Coronary artery (tissue), 2 donors: ENCODE measurements at places on chromosomes 3 and 15.

GRCh38 chr3:55716044-55716443, 228.9 kb upstream of the WNT5A start:
- DNase-seq, result no peak

DNA sequence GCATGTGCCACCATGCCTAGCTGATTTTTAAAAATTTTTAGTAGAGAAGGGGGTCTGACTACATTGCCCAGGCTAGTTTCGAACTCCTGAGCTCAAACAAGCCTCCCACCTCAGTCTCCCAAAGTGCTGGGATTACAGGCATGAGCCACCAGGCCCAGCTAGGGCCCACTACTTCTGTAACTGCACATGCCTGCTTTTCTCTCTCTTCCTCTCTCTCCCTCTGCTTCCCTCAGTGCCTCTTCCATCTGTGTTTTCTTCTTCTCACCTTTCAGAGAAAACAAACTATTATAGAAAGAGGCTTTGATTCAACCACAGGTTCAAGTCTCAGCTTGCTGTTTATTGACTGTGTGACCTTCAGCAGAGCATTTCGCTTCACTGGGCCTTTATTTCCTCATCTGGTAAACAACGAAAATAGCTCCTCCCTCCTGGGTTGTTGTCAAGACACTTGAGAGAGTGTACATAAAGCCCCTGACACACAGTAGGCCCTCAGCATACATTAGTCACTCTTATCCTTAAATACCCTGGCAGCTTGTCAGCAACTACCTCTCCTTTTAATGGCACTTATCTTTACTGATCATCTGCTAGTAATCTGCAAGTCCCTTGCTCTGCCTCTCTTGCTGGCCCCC, 10.2 kb downstream of the TADA3 start:
- no peak for DNase-seq

DNA sequence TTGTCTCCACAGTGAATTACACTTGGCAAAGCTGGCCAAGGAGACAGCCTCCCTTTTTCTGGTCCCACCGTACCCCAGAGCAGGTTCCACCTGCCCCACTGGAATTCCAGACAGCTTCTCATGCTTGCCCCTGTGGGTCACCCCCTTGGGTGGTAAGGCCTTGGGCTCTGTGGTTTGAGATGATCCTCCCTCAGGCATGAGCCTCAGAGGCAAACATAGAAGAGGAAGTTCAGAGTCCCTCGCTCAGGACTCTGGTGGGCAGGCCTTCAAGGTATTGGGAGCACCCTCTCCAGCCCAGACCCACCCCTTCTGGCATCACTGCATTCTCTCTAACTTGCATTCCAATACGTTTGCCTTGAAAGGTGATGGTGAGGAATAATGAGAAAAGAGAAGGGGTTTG, 17.6 kb upstream of the UBA7 start:
- DNase-seq, result no peak

DNA sequence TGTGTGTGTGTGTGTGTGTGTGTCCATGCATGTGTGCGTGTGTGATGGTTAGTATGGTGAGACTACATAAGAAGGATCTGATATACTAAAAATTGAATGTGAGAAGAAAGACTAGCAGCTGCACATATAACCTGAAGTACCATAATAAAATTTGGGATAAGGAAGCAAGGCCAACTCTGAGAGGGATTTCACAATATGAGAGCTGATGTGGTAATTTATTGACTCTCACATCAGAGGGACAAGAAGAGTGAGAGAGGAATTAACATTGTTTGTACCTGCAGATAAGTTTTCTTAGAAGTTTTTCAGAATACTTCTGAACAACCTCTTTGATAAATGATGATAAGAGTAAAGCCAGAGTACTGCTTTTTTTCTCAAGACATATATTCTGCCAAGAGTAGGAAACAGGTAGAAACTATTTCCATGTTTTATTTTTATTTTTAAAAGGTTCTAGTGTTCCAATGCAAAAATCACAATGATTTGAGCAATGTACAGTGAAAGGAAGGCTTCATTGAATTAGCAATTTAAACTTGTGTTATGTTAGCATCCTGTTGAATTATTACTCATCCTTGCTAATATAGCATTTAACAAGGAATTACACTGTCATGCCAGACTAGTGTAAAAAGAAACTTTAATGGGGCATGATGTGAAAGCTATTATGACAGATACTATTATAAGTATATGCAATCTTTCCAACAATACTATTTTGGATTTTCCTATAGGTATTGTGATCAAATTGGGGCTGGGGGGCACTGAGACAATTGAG, 415.5 kb upstream of the ARPP21 start:
- DNase-seq, result no peak

DNA sequence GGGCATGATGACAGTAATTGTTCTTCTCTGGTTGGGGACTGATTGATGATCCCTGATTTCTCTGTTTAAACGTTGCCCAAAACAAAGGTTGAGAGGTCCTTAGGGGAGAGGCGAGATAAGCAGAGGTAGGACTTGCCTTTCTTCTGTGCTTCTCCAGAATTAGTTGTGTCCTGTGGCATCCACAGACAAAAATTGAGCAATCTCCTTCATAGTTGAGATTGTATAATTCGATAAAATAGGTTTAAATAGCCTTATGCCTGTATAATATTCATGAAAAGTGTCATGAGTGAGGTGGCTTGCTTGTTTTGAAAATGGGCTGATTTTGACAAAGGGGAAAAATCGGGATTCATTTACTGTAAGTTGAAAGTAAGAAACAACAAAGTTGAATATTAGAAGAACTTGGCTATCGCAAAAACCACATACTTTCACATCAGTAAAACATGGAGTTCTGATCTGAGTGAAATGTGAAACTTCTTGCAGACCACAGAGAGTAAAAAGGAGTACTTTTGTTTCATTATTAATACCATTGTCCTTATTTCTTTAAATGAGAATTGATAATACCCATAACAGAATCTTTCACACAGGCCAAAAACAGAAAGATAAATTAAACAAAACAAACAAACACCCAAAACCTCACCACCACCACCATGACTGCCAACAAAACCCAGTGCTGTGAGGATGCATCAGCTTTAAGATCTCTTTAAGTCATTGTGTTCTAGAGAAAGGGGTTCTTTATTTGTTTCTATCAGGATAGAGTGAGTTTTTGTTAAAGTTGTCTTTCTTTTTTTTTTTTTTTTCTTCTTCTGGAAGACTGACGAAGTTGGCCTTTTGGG, 155.7 kb downstream of the LPP start:
- no peak for DNase-seq

DNA sequence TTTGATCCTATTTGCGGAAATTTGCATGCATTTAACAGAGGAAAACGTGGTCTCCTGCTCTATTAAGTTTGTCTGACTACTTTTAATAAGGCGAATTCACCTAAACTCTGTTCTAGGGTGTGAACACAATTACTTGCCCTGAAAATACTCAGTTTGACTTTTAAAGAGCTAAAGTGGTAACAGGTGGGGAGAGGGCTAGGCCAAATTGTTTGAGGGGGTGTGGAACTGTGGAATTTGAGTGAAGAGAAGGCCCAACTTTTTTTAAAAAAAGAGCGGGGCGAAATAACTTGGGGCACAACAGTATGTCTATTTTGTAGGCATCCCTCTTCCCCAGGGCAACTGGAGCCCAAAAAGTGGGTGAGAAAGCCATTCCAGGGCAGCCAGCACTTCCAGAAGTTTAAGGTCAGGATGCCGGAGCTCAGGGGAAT, 580 bp upstream of the FXR1 start:
- DNase-seq, result no peak

- DNase-seq, result no peak
Measured at GRCh38 chr3:14151471-14152083, 26.7 kb downstream of the TMEM43 start.

DNA sequence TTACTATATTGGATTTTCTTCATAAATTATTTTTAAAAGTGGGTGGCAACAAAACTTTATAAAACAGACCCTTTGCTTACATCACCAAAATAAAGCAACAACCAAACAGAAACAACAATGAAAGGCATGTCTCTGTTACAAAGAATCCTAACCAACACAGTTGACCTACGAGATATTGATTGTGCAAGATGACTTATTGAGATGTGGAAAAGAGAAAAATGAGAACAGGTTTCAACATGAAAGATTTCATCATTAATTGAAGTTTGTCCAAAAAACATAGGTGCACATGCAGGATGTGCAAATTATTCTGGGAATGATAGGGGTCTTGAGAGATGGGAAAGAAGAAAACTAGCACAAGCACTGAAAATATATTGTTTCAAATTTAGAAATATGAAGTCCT, 9.0 kb downstream of the GMNC start:
- no peak for DNase-seq

DNA sequence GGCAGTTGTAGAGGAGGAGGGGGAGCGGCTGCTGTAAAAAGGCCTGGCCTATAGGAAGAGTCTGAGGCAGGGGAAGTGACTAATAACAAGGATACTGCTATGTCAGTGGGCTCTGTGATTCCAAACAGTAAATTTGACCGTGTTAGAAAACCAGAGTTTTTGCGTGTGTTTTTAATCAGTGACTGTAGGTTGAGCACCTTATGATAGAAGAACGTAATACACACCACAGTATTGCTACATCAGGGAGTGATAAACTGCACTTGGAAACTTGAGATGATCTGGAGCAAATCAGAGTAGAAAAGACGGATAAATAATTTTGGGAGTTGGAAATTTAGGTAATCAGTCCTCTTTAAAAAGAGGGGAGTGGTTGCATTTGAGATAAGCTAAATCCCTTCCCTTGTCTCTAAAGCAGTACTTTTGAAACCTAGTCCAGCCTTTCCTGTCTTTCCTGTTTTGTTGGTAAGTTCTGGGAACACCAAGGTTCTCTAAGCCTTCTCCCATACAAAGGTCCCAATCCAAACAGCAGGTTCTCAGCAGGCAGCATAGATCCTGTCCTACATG, 130.5 kb upstream of the NR2E3 start:
- DNase-seq, result no peak

- no peak for DNase-seq
Measured at GRCh38 chr3:193711964-193712598, 119.1 kb downstream of the OPA1 start.

DNA sequence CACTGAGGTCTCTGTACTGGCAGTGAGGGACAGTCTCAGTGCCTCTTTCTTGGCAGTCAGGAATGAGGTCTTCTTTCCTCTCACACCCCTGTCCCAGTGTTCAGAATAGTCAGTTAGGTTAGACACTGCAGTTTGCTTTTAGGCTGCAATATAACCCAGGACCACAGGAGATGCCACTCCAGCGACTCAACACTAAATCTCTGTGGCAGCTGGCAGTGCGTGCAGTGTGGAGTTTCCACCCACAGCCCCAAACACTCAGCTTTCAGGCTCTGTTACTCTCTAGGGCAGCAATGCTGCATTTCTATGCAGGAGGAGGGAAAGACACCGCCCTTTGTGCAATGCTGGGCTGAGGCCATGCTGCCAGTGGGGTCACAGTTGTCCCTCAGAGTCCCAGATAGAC, 150.2 kb upstream of the SUCLG2 start:
- no peak for DNase-seq

- DNase-seq, result no peak
Measured at GRCh38 chr3:6521369-6522113, 339.4 kb upstream of the GRM7 start.

GRCh38 chr3:39090922-39091321, 16.5 kb downstream of the GORASP1 start:
- no peak for DNase-seq

GRCh38 chr3:169105561-169105960, 558.0 kb downstream of the MECOM start:
- no peak for DNase-seq

- no peak for DNase-seq
Measured at GRCh38 chr3:184651904-184652303, 60.0 kb downstream of the MAGEF1 start.

GRCh38 chr3:28617821-28618220, 269.2 kb upstream of the AZI2 start:
- no peak for DNase-seq

GRCh38 chr3:183275418-183275817, 22.4 kb downstream of the B3GNT5 start:
- DNase-seq, result no peak

DNA sequence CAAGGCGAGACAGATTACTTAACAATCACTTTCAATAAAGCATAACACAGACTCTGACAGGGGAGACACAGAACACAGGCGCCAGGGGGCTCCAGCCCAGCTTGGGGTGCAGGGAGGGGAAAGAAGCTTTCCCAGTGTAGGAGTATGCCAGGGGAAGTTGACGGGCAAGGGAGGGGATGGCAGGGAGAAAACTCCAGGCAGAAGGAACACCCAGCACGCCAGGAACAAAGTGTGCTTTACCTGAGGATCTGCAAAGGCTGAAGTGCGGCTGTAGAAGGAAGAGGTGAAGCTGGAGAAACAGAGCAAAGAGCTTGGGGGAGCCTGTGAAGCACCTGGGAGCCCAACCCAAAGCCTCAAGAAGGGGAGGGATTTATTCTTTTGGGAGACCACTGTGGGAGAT, 12.1 kb downstream of the RGMA start:
- no peak for DNase-seq

DNA sequence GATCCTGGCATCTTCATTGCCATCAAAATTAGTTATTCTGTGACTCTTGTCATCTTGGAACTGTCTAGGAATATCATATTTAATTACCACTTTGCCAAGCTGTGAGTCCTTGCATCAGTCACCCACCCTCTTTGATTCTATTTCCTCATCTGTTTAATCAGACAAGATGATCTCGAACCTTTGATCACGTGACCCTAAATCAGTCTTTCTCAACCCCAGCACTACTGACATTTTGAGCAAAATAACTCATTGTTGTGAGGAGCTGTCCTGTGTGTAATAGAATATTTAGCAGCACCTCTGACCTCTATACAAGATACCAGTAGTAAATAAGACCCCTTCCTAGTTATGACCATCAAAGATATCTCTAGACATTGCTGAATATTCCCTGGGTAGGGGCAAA, 343.4 kb upstream of the ARPP21 start:
- no peak for DNase-seq

GRCh38 chr3:102733791-102734563, 299.2 kb downstream of the ZPLD1 start:
- DNase-seq, result no peak

GRCh38 chr3:189978753-189979152, 141.9 kb downstream of the P3H2 start:
- no peak for DNase-seq

GRCh38 chr3:123371426-123371825, 77.5 kb downstream of the ADCY5 start:
- DNase-seq, result no peak

GRCh38 chr3:188801393-188801792, 370.4 kb upstream of the TPRG1 start:
- no peak for DNase-seq

DNA sequence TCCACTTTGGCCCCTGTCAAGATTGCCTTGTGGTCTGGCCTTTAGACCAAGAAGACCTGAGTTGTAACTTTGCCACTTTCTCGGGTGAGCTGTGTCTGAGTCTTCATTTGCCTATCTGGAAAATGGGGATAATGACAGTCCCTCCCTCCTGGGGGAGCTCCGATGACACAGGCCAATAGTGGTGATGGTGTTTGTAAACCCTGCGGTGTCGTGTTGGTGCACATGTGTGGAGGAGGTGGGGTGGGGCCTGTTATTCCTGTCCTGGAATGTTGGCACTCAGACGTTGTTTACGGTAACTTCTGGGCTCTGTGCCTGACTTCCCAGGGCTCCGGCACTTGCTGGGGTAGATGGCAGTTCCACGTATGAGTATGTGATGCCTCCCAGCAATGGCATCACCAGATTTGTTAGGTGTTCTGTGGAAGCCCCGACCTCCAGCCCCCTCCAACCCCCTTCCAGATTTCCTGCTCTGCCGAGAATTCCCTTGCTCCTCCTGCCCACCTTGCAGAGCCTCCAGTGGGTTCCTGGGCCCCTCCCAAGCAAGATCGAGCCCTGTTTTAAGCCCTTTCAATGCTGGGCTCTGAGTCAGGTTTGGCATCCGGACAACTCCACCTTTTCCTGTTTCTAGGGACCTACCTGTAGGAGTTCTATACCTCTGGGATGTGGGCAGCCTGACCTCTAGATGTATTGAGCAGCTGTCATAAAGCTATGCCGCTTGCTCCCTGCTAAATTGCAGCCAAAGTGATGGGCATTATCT, 31.4 kb downstream of the HRH1 start:
- peak; percentile 89 for DNase-seq
